ENCODE measurements at places on chromosomes 3 and 15. TPM values are rescaled to one million over a fixed set of nuclear protein-coding genes. Genes with fewer than 3 reads are reported as not detected.

CCDC39 gene
- total RNA-seq, result not detected

GOLGA8M gene
- 4.2 TPM for total RNA-seq

TMF1 gene
- total RNA-seq, result 45.6 TPM

SKOR1 gene
- 0.35 TPM for total RNA-seq

C2CD4B gene
- 1.2 TPM for total RNA-seq

GCNT3 gene
- total RNA-seq, result not detected

AADACL2 gene
- total RNA-seq, result not detected

CDHR4 gene
- total RNA-seq, result not detected

PLA1A gene
- total RNA-seq, result 37.1 TPM

GOLGA8K gene
- not detected for total RNA-seq

ITIH4 gene
- total RNA-seq, result 5.3 TPM

CPEB1 gene
- total RNA-seq, result 3.5 TPM

CFAP91 gene
- total RNA-seq, result 9.1 TPM

DPPA4 gene
- total RNA-seq, result not detected

ATP13A5 gene
- not detected for total RNA-seq

PLA2G4D gene
- total RNA-seq, result not detected

All from uterus (tissue), 4 donors.